ENCODE measurements at places on chromosomes 4 and X.

- DNase-seq: no peak
Observed at GRCh38 chr4:8472689-8473197, 32.2 kb downstream of the TRMT44 start.

DNA sequence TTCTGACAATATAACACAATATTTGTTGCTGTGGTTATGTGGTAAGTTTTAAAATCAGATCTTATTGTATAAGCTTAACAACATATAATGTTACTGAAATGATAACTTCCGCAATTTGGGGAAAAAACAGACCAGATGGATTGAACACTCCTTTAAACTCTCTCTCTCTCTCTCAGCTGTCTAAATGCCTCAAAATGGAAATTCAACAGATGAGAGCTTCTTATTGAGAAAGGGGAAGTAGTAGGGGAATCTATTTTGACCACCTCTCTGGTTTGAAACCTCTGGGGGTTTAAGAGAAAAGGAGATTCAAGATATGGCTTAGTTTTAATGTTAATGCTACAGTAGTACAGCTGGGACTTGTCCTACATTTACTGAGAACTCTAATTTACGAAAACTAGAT lies 40.3 kb downstream of the DMD start:
- no peak for DNase-seq

- DNase-seq: no peak
Observed at GRCh38 chr4:113016377-113016776, 33.1 kb upstream of the ANK2 start.

DNA sequence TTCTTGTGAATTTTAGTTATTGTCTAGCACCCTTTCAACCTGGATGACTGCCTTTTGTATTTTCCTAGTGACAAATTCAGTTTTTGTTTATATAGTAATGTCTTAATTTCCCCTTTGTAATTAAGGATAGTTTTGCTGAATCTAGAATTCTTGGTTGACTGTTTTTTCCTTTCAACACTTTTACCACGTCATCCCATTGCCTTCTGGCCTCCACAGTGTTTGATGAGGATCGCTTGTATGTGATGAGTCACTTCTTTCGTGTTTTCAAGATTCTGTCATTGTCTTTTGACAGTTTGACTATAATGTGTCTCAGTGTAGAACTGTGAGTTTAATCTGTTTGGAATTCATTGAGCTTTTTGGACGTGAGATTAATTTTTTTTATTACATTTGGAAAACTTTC lies 30.1 kb downstream of the KDM6A start:
- DNase-seq: no peak

GRCh38 chrX:67536564-67536963 lies 7.3 kb upstream of the AR start:
- DNase-seq: no peak

DNA sequence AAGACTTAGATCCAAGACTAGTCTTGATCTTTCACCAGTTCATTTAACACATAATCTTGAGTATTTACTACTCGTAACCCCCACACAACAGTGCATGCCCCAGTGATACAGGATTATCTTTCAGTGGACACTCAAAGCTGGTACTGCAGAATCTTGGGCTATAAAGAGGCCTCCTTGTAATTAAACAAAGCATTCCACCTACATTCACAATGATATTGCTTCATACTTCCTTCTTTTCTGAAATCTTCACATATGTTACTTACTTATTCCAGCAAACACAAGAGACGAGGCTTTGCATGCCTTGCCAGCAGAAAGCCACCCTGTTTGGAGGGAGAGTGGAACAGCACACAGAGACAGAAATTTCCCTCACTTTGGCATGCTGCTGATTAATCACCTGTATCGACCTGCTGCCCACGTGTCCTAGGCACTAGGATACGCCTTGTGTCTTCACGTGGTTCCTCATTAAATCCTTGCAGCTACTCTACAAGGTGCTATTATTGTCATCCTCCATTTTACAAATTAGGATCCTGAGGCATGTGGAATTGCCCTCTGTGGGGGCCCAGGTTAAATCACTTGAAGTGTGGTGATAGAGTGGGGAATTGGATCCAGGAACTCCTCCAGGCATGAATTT lies 77.3 kb downstream of the FAM184B start:
- no peak for DNase-seq

DNA sequence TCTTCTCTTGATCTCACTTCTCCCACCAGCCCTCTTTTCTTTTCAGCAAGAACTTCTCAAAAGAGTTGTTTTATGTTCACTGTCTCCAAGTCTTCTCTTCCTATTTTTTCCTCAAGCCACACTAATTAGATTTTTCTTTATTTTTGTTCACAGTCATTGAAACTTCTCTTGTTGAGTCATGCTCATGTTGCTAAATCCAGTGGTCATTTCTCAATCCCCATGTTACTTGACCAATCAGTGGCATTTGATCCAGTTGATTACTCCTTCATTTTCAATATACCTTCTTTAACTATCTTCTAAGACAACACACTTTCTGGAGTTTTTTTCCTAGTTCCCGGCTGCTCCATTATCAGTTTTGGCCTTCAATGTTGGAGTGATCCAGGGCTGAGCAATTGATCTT lies 103.1 kb upstream of the LSM6 start:
- no peak for DNase-seq

DNA sequence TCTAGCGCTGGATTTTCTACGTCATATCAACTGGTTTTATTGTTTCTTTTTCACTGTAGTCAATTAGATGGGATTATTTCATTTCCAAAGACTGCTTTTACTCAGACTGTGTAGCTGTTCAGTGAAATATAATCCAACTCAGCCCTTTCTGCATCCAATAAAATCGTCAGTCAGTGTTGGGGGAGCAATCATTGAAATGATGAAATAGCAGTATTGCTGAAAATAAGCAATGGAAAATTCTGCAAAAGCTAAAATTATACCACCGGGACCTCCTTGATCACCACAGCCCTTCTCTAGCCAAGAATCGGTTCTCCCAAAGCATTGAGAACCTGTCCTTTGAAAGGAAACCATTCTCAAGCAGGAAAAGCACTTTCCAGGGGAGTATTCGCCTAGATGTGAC lies 243.1 kb upstream of the TENM3 start:
- DNase-seq: no peak

- DNase-seq: peak; percentile 80
Observed at GRCh38 chr4:2484993-2485392, 16.1 kb downstream of the RNF4 start.

- DNase-seq: no peak
Observed at GRCh38 chrX:152635941-152636340, 1.8 kb upstream of the GABRQ start.

DNA sequence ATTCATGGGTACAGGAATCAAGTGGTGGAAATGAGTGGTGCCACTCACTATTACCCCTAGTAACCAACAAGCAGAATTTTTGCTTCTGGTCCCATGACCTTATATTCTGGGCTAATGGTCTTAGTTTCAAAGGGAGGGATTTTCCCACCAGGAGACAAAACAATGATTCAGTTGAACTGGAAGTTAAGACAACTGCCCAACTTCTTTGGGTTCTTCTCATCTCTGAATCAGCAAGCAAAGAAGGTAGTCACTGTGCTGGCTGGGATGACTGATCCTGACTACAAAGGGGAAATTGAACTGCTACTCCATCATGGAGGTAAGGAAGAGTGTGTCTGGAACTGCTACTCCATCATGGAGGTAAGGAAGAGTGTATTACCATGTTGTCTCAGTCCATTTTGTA lies 87.2 kb downstream of the IL13RA2 start:
- DNase-seq: no peak

DNA sequence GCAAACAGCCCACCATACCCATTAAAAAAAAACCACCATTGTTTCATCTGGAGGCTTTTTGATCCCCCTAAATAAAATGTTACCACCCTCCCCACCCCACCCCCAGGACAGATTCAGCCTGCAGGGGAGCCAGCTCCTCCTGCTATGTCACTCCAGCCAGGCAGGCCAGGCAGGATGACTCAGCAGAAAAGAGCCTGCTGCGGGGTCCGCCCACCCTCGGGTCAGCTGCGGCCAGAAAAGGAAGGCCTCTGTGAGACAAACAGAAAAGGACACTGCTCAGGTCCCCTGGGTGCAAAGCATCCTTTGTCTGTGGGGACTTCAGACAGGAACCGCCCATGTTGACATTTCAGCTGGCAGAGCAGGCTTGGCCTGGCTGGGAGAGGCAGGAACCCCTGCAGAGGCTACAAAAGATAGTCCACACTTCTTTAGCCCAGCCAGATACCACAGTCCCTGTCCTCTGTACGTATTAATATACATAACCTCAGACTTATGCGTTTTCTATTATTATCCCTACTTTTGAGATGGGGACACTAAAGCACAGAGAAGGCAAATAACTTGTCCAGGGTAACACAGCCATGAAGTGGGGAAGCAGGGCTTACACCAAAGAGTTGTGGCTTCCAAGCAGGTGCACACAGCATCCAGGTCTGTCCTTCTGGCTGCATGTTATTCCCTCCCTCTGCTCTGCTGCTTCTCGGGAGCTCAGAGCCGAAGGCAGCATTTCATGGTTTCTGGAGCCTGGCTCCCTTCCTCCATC lies 147.7 kb downstream of the CPEB2 start:
- DNase-seq: peak; percentile 10

GRCh38 chr4:153205757-153206156 lies 1.5 kb downstream of the TRIM2 start:
- no peak for DNase-seq
